ENCODE measurements at places on chromosomes 3 and 15.

- no peak for DNase-seq
Measured at GRCh38 chr3:58723173-58723572, 56.6 kb upstream of the FAM3D start.

- no peak for DNase-seq
Measured at GRCh38 chr15:63519548-63520178, 15.3 kb downstream of the USP3 start.

DNA sequence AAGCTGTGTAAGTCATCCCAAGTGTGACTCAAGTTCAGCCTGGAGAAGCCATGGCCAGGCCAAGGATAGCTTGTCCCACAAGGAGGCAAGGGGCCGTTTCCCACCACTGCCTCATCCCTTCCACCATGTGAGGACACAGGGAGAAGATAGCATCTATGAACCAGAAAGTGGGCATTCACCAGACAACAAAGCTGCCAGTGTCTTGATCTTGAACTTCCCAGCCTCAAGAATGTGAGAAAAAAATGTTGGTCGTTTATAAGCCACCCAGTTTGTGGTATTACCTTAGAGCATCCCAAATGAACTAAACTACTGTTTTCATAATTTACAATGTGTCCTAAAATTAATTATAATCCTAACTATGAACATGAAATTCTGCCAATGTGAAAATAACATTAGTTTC is 930.8 kb upstream of the CFAP20DC start:
- no peak for DNase-seq

DNA sequence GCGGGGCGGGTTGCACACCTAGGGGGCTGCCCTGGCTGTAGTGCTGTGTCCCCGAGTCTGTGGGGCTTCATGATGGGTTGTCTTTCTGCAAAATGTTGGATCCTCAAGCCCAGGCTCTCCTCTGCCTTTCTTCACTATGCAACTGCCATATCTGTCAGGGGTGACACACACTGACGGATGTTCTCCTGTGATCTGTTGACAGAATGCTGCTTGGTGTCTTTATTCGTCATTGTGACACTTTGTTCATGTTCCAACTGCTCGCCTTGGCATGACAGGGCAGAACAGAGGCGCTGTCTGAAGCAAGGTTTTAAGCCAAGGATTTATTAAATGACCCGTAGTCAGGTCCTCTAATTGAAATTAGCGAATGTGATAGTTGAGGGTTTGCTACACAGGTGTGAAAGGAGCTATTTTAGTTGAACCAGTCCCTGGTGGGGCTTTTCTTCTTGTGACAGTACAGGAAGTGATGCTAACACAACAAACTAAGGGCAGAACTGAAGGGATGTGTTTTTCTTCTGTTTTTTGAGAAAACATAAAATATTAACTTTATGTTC is 173.4 kb downstream of the MCTP2 start:
- DNase-seq, result no peak

GRCh38 chr3:195443391-195443989 is 670 bp upstream of the ACAP2 start:
- DNase-seq, result no peak

DNA sequence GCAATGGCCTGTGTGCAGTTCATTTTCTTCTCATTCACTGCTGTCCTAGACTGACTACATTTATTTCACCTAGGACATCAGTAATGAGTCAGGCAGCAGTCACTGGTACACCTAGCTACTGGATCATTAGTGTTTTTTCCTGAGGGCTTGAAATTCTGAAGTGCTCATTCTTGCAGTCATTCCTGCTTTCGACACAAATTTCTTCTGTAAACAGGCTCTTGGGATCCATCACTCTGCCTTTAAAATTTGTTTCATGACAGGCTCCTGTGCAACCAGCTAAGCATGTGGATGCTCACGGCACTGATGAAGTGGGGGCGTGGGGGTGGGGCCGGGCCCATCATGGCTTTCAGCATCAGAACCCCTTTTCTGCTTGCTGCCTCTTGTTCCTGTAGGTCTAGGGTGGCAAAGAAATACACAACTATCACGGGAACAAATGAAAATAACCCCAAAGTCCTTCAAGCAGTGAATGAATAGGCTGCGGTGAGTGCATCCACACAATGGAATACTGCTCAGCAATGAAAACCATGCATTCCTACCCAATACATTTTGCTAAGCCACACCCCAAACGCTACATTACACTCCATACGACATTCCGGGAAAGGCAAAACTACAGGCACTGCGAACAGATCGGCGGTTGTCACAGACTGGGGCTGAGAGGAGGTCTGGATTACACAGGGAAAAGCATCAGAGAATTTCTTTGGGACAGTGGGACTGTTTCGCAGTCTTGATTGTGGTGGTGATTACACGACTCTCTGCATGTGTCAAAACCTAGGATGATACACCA is 9.3 kb upstream of the MELTF start:
- no peak for DNase-seq

DNA sequence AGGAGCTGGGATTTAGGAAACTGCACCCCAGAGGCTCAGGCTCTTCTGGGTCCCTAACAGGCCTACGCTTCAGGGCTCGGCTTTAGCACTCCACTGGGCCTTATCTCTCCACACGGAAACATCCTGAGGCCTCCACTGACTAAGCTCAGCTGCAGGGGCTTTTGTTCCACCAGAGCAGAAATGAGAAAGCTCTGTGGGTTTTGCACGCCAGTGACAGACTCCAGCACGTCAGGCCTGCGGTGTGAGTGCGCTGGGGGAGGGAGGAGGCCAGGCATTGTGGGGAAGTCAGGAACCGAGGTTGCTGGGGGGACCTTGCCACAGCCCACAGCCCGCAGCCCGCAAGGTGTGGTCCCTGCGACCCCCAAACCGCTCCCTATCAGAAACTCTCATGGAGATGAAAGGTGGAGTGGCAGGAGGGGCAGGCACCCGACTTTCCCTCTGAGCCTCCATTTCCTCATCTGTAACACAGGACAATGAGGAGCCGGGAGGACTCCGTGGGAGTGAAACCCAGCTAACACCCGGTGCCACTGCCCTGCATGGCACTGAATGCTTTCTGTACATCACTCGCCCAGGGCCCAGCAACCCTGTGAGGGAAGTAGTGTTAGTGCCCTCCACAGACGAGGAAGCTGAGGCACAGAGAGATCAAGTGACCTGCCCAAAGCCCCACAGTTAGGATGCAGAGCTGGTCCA is 106.5 kb downstream of the TPRA1 start:
- peak; percentile 86 for DNase-seq

DNA sequence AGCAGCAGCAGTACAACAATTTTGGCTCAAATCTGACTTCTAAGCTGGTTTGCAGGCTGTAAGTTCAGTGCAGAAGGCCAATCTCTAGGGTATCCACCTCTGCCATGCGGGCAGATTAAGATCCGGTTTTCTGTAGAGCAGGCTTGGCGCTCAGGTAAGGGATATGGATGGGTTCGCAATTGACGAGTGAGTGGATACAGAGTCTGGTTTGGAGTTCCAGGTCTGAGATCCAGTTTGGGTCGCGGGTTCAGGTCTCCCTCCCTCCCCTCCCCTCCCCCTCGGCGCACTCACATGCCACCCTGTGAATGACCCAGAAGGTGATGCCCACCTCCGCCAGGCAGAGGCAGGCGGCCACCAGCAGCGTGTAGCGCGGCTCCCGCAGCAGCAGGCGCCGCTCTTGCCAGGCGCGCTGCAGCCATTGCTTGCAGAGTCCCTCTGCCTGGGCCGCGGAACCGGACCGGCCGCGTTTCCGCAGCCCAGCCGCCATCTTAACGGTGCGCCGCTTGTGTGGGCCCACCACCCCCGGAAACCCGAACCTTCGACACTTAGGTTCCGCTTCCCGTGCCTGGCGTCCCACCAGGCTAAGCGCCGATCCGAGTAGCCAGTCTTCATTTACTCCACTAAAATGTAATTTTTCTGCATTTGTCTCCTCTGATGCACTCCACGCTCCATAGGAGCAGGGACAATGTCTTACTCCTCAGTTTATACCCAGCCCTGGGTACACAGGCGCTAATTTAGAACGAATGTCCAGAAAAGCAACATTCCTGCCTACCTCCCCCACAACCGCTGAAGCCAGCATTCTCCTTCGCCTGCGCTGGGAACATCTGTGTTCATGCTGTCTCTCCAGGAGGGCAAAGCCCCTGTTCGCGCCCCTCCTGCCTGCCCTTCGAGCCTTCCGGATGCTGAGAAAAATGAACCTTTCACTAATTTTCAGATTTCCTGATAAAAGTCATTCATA is at the start of gene ALG3:
TSS of gene ALG3 (minus strand) at position 509 of the 958 bp plus-strand sequence. CDS start at position 487, 22 bp downstream.
- DNase-seq, result peak; percentile 90

DNA sequence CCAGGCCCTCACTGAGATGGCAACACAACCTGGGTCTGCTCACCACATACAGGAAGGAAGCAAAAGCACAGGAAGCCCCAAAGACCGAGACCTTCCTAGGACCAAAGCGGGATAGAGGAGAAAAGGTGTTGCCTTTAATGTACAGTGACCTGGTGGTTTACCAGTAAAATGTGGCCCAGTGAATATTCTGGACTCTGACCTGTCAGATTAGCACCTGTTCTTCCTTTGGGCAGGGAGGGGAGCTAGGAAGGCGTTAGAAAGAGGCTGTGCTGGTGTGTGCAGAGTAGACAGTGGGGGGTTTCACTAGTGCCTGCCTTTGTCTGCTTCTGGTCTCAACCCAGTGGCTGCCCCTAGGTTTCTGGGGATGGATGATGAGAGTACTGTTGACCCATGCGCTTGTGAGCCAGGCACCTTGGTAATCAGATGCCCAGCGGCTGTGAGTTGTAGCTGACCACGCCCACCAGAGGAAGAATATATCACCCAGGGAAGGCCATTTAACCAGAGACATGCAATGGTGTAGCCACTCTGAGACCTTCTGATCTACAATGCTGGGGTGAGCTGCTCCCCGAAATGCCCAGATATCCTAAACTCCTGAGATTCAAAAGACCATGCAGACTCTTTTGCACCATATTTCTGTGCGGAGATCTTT is 90.1 kb upstream of the NEO1 start:
- DNase-seq, result no peak

DNA sequence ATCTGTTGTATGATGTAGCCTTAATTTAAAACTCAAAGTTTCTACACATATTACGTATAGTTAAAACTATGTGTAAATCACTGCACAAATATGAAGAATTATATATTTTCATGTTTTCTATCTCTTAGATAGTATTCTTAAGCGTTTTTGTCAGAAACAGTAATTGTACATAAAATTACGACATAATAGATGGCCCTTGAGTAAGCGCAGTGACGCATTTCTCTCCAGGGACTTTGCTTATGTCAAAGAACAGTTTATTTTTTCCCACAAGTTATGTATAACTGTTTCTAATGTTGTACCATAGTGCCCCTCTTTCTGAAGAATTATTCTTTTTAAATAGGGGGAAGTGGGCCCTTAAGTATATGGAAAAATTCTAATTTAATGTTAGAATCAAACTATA is 934.0 kb downstream of the VGLL3 start:
- DNase-seq, result no peak

DNA sequence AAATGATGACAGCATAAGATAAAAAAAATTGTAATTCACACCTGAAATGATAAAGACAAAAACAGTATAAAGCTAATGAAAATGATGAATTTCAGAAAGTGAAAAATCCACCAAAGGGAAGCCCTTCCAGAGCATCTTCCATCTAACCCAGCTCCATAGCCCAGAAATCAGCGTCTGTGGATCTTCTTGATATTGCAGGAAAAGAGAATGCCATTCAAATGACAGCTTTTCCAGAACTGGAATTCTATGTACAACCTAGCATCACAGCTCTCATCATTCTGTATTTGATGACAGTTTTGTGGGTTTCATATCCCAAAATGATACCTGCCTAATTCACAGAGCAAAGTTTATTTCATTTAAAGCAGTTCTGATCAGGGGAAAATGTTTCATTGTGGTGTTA is 267.3 kb downstream of the FHIT start:
- DNase-seq, result no peak

DNA sequence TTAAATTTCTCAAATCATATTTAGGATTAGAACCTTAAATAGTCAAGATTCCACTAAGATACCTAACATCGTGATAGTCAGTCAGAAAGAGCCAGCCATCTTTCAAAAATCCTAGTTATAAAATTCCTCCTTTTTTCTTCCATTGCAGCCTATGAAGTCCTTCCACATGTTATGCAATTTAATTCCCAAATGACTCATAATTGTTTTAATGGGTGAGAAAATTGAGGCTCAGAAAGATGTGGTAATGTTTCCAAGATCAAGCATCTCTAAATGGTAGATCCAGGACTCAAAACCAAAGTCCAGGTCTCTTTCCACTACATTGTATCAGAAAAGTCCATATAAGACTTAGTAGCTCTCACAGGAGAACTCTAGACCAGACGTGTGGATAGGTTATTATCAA is 9.5 kb downstream of the CFAP44 start:
- no peak for DNase-seq

- DNase-seq, result no peak
Measured at GRCh38 chr15:99306694-99307338, 55.5 kb downstream of the LRRC28 start.

DNA sequence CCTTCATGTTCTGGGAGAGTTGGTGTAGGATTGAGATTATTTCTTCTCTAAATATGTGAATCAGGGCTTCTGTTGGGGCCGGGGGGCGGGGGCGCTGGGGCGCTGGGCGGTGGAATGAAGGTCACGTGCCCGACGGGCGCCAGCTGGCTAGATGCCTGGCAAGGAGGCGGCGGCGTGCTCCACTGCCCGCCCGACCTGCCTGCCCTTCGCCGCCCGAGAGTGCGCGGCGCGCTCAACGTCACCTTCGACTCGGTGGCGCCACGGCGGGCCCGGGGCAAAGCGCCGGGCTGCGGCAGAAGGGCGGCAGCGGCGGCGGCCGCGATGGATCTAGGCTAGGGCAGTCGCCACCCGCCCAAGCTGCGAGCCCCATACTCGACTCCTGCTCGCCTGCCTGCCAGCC is 47.0 kb upstream of the LHFPL4 start:
- peak; percentile 28 for DNase-seq

DNA sequence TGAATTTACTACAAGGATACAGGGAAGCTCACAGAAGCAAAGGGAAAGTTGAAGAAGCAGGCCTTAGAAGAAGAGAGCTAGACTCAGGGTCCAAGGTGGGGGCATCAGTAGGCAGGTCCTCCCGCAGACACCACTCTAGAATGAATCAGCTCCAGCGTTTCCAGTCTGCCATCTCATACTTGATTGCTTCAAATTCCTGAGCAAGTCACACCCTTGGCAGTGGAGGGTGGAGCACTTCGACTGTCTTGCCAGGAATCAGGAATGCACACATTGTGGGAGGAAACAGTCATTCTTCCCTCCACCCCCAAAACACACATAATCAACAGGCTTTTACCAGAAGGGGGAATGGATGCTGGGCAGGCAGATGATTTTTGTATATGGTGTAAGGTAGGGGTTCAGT is 78.5 kb downstream of the CHCHD6 start:
- no peak for DNase-seq

GRCh38 chr3:191220908-191221307 is 21.9 kb downstream of the OSTN start:
- no peak for DNase-seq

DNA sequence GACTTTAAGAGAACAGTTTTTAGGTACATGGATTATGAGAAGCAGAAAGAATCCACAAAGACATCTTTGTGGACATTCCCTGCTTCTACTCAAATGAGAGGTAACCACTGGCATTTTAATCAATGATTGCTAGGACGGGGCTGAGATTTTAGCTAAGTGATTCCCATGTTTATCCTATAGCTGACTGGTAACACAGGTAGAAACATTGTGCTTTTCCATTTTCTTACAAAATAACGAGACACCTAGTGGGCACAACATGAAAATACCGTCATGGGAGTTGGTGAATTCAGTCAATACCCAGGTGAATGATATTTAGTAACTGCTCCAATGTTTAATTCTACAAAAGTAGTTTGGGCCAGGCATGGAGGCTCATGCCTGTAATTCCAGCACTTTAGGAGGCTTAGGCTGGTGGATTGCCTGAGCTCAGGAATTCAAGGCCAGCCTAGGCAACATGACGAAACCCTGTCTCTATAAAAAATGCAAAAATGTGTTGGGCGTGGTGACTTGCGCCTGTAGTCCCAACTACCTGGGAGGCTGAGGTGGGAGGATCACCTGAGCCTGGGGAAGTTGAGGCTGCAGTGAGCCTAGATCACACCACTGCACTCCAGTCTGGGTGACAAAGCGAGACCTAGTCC is 37.2 kb upstream of the DENND4A start:
- DNase-seq, result no peak

All from activated T-cell treated with anti-CD3 and anti-CD28 coated beads, Interleukin-2, amount 50 U/mL, for 72 hours (primary cell).